ENCODE measurements at places on chromosomes 5 and 9. TPM values are rescaled to one million over a fixed set of nuclear protein-coding genes. Genes with fewer than 3 reads are reported as not detected.

MIER3 gene
- 12.3 TPM for total RNA-seq

MLLT3 gene
- 30.0 TPM for total RNA-seq

DOCK2 gene
- 46.7 TPM for total RNA-seq

CREBRF gene
- 49.5 TPM for total RNA-seq
